ENCODE measurements at places on chromosomes 13 and 19.

- DNase-seq: peak; percentile 2
Observed at GRCh38 chr13:50788551-50789210, 54.8 kb downstream of the DLEU7 start.

- DNase-seq: no peak
Observed at GRCh38 chr13:56752636-56753035, 388.1 kb upstream of the PRR20A start.

DNA sequence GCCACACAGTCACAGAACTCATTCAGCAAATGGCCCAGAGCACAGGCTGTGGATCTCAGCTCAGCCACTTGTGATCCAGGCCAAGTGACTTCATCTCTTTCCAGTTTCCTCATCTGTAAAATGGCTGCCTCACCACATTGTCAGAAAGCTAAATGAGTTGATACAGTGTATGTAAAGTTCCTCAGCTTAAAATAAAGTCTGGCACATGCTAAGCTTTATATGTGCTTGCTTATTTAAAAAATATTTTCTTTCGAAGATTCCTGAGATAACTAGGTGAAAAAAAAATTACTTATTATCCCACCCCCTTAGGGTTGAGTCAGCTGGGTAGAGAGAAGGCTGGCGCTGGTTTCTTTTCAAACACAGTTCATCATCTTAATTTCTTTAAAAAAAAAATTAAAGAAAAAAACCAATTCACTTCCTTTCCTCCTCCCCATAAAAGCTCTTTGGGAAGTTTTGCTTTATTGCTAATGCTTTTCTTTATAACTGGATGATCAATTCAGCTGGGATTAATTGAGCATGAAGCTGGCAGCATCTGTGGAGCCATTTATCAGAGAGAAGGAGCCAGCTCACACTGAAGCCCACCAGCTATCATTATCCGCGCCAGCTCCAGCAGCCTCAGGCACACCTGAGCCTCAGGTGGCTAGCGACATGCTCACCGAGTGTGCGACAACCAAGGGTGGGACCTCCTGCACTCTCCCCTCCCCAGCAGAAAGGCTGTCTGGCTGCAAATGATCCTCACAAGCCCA, 354.9 kb downstream of the FOXO1 start:
- DNase-seq: no peak

- DNase-seq: no peak
Observed at GRCh38 chr13:75855216-75855615, 219.1 kb downstream of the LMO7 start.

- DNase-seq: no peak
Observed at GRCh38 chr19:39471756-39472536, 8.7 kb upstream of the TIMM50 start.

DNA sequence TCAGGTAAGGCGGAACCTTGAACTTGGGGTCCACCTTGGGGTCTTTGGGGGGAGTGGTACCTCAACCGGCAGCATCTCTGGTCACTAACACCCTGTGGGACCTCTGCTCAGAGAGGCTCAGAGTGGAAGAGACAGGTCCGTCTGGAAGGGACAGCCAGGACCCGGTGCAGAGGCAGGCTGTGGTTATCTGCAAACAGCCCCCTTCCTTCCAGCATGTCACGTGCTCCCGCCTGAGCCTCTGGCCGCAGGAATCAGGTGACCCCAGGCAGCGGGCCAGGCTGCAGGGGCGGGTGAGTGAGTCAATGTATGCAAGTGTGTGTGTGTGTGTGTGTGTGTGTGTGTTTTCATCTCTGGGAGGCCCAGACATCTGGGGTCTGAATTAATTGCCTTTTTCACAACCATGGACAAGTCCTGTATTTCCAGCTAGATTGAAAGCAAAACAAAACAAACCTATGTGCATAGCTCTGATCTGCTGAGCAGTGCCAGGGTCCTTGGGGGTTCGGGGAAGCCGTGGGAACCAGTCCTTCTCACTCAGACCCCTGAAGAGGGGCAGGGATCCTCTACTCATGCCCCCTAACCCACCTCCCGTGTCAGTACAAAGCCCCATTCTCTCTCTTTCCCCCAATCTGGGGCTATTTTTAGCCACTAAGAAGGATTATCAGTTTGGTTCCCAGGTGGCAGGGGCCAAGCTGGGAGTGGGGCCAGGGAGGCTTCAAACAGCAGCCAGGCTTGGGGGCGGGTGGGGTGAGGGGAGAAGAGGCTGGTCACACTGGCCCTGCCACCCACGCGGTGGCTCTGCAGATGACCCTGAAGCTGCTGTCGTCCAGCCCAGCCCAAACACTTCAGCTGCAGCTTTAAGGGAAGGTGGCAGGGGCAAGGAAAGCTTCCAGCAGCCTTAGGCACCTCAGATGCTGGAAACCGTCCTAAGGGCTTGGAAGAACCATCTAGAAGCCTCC, 31.4 kb downstream of the CERS4 start:
- DNase-seq: peak; percentile 94

- peak; percentile 52 for DNase-seq
Observed at GRCh38 chr13:102597029-102597961, 509 bp downstream of the TPP2 start.

DNA sequence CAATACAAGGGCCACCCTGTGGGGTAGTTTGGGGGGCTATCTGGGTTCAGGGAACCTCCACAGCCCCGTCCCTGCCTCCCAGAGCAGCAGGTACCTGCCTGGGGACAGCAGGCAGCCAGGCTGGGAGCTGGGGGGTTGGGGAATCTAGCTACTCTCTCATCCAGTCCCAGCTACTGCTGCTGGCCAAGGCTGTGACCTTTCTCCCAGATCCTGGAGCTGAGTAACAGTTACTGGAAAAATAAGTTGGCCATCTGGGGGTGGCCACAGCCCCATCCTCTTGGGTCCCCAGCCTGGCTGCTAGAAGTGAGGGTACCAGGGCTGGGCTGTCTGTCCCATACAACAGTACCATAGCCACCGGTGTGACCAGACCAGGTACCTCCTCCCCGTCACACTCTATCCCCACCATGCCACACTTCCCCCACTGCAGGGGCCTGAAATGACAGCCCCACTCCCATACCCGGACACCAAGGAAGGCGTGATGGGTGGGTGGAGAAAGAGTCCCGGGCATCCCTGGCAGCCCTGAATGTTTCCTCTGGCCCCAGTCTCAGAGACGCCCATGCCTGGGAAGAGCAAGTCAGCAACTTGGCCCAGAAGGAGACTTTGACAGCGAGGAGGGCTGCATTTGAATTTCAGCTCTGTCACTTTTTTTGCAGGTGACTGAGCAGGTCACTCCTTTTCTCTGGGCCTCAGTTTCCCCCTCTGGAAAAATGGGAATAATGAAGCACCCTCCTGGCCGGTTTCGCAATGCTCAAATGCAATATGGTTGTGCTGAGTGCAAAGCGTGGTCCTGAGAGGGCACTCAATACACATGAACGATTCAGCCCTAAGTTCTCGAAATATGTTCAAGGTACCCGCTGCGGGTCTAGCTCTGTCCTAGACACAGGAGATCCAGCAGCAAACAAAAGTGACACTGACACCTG, 30.7 kb upstream of the NFIC start:
- peak; percentile 57 for DNase-seq

- peak; percentile 89 for DNase-seq
Observed at GRCh38 chr19:18274781-18275356, 617 bp upstream of the IQCN start.

DNA sequence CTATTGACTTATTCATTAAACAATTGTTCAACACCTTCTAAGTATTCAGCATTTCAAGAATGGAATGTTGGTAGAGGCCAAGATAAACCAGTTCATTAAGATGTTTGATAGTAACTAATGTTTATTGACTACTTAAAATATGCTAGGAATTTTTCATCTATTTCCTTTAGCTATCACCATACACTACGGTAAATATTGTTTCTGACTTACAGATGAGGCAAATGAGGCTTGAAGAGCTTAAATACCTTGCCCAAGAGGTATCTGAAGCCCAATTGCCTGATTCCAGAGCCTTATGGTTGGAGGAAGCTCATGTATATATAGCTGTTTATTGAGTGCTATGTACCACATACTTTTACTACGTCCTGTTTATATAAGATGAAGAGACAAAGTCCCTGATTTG, 286.2 kb downstream of the NDFIP2 start:
- DNase-seq: no peak

DNA sequence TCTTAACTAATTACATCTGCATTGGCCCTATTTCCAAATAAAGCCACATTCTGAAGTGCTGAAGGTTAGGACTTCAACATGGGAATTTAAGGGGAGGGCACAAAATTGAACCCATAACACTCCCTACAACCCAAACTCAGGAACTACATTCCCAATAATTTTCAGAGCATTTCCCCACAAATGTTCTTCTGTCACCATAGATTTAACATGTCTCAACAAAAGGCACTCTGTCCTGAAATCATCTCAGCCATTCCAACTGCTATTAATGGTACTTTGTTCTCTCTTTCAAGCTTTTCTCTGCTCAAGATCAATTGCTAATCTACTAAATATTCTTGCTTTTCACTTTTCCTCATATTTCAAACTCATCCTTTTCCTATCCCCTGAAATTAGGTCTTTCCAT, 74.0 kb upstream of the SOX1 start:
- DNase-seq: no peak

All from IMR-90 (cell line).